Stimulated activated CD8-positive, alpha-beta memory T cell treated with anti-CD3 and anti-CD28 coated beads, Interleukin-2, amount 100 ng/mL, for 48 hours (primary cell): ENCODE measurements at places on chromosomes 3 and 15.

DNA sequence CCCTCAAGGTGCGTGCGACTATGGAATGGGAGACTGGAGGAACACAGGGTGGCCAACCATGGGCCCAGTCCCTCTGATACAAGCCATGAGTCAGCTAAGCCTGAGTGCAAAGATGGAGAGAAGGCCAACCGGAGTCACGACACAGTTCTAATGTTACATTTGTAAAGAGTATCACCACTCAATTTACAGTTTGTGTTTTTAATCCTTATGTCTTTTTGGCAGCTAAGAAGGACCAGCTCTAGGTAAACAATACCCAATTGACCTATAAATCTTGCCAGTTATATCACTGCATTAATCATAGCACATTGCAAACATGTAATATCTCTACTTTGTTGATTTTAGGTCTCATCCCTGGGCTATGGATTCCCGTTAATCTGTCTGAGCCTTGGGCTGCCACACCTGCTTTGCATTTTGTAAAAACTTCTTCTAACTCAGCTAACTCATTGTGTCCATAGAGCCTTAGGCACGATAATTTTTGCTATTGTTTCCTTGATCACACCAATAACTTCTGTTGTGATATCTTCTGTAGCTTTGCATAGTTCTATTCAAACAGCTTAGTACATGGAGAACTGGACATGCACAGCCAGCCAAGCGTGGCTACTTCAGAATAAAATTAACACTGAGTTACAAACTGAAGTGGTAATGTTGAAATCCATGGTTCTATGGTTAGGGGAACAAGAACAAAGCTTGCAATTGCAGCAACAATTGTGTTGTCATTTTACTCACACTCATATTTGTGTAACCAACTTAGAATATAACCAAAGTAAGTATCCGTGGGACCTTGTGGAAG lies 50.3 kb downstream of the LSM3 start:
- DNase-seq: no peak

DNA sequence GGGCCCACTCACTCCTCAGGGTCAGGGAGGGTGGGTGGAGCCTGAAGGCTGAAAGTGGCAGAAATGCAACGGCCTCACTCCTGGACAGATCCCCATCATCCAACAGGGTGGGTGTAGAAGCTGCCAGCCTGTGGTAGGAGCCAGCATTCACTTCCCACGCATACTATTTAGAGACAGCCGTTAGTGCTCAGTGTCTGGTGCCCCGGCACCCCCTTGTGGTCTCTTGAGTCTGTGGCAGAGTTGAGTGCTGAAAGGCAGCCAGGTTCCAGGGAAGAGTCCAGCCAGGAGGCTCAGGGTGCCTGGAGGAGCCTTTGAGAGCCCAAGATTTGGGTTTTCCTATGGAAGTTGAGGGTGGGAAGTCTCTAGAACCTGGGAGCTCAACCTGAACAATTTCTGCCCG lies 2.1 kb upstream of the GNAT1 start:
- no peak for DNase-seq

DNA sequence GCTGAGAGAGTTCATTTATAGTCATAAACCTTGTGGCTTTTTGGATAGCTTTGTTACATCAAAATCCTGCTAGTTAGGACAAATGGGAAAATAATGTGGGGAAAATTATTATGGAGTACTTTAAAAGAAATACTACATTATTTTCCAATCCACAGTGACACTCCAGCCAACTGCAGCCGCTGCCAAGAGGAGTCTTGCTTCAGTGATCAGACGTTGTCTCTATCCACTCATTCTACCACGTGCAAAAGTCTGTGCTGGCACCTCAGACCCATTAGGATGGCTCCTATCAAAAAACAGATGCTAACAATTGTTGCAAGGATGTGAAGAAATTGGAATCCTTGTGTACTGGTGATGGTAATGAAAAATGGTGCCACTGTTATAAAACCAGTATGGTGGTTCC lies 128.6 kb upstream of the IQSEC1 start:
- DNase-seq: no peak

GRCh38 chr3:183350164-183350563 lies 78.3 kb downstream of the MCF2L2 start:
- no peak for DNase-seq

GRCh38 chr3:13197281-13197680 lies 124.1 kb upstream of the IQSEC1 start:
- DNase-seq: no peak

DNA sequence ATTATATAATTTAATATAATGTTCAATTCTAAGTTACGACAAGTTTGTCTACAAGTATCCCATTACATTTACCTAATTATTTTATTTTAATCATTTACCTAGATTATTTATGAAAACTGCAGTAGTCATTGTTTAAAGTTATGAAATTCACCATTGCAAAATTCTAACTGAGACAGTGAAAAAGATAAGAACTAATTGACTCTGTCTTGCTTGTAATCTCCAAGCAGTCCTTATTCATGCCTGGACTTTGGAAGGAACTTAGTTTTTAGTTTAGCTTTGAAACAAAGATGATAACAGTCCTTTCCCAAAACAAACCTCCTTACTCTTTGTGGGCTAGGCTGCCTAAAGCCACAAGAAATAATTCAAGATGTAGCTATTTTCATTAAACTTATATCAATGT lies 165.0 kb downstream of the SUCNR1 start:
- DNase-seq: no peak

DNA sequence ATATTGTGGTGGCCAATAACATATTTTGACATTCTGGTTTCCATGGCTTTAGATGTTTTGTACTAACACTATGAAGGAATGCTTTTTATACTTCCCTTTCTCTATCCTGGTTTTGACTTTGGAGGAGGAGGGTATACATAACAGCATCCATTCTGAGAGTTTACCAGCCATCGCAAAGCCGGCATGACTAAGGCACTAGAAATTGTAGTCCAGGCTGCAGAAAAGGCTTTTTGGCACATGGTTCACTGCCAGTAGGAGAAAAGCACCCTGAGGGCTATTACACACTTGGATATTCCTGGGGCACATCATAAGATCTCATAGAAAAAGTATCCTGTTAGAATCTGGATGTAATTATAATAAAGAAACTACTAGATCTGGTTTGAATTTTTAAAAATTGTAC lies 101.8 kb downstream of the STT3B start:
- DNase-seq: no peak

GRCh38 chr15:35605764-35606449 lies 59.9 kb upstream of the DPH6 start:
- no peak for DNase-seq

DNA sequence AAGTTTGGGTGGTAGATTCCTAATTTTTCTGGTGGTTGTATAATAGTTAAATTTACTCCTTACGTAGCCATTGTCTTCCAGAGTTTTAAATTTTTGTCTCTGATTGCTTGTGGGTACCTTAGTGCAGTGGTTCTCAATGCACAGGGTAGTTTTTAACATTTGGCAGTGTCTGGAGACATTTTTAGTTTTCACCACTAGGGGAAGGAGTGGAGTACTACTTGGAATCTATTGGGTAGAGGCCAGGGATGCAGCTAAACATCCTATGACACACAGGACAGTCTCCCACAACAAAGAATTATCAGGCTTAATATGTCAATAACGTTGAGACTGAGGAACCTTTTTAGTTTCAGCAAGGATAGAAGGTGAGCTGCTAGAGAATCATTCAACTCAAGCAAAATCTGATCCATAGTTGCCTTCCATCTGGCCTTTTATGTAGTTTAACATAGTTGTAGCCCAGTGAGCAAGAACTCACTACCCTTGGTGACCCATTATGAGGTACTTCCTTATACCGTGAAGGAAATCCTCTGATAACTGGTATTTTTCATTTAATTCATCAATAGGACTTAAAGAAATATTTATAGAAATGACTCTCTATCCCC lies 8.6 kb upstream of the STX19 start:
- no peak for DNase-seq

GRCh38 chr15:63185206-63185605 lies 4.2 kb upstream of the RAB8B start:
- no peak for DNase-seq

DNA sequence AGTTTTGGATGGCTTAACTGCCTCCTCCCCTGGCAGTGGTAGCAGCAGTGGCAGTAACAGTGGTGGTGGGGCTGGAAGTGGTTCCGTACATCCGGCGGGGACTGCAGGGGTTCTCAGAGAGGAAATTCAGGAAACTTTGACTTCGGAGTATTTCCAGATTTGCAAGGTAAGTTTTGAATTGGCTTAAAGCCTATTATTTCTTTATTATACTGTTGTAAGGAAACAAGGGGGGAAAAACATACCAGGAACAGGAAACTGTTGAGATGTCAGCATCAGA lies 1.5 kb downstream of the STXBP5L start:
- DNase-seq: no peak

DNA sequence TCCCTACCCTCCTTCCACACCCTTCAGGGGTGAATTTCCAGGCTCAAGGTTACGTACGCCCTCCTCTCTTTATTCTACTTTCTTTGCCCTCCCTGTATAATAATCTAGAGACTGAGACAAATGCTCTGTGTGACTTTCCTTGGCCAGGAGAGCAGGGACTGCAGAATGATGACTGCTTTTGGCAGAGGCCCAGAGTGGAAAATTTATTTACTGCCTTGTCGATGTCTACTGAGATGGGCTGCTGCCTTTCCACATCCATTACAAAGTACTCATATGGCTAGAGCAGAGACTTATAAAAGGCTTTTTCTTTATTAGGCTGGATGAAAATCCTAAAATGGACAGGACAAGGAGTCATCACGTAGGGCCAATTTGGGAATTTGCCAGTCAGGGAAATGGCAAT lies 576.2 kb downstream of the TUSC7 start:
- DNase-seq: no peak

DNA sequence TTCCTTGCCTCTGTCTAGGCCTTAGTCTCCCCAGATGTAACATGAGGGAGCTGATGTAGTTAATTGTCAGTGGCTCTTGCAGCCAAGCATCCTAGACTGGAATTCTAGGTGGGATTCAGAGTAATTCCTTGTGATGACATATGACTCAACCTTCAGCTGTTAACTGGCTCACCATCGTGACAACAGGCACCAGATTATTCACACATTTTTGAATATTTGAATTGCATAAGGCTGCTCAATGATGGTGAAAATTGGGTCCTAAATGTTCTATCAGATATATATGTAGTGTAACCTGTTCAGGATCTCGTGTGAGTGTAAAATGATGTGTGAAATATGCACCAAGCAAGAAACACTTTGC lies 405.1 kb downstream of the LPP start:
- no peak for DNase-seq

- DNase-seq: no peak
These were observed 3.3 kb downstream of the RAB8B start for GRCh38 chr15:63192619-63193206.

DNA sequence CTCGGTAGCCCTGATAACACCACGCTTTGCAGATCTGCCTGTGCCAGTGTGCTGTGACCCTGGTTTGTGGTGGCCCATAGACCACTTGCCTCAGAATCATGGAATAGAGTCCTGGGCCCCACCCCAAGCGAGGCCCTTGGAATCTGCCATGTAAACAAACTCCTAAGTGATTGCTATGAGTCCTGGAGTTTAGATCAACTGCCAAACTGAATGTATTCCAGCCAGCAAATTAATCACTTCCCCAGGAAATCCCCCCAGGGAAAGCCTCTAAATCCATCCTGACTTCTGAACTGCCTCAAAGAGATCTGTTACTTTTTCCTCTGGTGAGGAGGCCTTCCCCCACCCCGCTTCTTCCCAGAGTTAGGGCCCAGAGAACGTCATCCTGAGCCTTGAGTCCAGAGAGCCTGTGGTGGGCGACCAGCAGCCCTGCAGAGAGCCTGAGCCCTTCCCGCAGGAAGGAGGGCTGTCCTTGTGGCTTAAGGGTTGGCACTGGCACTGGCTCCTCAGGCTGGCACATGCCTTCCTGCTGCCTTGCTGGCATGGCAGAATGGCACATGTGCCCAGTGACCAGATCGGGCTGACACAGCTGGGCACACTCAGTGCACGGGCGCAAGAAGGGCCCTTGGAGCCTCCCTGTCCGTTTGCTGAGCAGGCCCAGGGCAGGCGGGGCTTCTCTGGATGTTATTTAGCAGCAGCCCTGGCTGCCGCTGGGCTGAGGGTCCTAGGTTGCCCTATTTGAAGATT lies 50.6 kb upstream of the PLXNA1 start:
- no peak for DNase-seq

DNA sequence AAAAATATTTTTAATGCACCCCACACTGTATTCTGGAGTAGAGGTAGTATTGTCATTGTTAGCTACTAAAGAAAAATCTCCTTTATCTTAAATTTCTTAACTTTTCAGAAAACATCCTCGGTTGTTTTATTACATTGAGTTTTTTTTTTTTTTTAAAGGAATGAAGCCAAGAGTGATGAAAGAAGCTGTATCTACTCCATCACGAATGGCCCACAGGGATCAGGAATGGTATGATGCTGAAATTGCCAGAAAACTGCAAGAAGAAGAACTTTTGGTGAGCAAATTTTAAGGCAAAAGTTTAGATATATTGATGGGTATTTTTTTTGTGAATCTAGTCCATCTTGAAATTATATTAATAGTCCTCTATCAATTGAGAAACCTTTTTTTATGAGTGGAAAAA lies 49.7 kb upstream of the UTS2B start:
- no peak for DNase-seq

DNA sequence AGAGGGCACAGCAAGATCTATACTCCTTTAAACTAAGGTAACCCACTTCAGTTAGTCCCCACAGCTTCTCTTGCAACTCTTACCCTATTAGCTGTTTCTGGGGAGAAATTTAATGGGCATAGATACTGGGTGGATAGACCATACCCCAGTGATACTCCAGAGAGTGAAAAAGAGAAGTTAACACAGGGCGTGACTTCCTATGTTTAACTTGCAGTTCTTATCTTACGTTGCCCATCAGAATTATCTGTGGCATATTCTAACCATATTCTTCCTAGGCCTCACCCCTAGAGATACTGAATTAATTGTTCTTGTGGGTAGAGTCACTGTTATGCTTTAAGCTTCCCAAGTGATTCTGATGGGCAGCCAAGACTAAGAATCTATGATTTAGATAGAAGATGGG lies 485.4 kb upstream of the TPRG1 start:
- DNase-seq: no peak

- no peak for DNase-seq
These were observed 31.5 kb downstream of the FBLN2 start for GRCh38 chr3:13580256-13581023.

DNA sequence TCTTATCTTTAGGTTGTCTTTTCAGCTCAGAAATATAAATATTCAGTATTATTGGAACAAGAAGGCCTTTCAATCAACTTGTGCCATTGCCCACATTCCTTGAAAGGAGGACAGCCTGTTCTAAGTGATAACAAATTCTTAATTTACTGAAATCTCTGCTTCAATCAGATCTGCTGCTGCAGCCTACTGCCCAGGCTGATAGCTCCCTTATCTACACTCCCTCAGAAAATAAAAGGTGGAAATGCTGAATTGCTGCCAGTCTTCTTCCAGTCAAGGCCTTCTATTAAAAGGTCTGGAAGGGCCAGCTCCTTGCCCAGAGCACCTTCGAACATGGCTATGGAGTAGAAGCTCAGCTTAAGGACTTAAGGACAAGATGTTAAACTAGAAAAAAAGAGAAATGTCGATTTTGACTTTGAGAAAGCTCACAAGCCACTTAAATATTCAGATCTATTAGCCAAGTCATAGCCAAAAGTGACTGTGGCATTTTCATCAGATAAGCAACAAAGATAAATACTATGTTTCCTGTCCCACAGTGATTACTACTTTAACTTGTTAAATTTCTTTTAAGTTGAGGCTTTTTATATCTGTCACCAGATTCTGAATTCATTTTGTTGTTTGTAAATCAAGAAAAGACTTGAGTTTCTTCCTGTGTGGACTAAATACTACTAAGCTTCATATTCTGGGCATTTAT lies 480.5 kb upstream of the CBLB start:
- DNase-seq: no peak

- no peak for DNase-seq
These were observed 48.1 kb downstream of the STARD5 start for GRCh38 chr15:81275711-81276392.

GRCh38 chr15:31145271-31145911 lies 43.9 kb upstream of the TRPM1 start:
- no peak for DNase-seq
